ENCODE measurements at places on chromosomes 5 and 9. TPM values are rescaled to one million over a fixed set of nuclear protein-coding genes. Genes with fewer than 3 reads are reported as not detected.
A peak's percentile ranks its signal among the peaks of the same experiment; 100 is the strongest.

The ST8SIA4 gene
- 0.77 TPM for total RNA-seq

The PPP3R2 gene
- not detected for total RNA-seq

The OTP gene
- not detected for total RNA-seq

The UBE2QL1 gene
- total RNA-seq: 12.9 TPM

The GAPT gene
- 0.44 TPM for total RNA-seq

DNA sequence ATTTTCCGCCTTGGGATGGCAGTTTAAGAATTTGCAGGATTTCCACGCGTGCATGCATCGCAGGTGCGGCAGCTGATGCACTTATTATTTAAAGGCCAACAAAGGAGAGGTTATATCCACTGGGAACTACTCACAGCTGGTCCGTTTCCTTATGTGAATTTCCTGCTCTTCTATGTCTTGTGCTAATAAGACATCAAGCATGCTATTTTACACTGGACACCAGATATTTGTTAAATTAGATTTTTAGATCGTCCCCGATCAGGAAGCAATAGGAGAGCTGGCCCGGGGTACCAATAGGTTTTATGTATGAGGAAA lies 476 bp upstream of the DTWD2 start:
- no peak for DNase-seq

DNA sequence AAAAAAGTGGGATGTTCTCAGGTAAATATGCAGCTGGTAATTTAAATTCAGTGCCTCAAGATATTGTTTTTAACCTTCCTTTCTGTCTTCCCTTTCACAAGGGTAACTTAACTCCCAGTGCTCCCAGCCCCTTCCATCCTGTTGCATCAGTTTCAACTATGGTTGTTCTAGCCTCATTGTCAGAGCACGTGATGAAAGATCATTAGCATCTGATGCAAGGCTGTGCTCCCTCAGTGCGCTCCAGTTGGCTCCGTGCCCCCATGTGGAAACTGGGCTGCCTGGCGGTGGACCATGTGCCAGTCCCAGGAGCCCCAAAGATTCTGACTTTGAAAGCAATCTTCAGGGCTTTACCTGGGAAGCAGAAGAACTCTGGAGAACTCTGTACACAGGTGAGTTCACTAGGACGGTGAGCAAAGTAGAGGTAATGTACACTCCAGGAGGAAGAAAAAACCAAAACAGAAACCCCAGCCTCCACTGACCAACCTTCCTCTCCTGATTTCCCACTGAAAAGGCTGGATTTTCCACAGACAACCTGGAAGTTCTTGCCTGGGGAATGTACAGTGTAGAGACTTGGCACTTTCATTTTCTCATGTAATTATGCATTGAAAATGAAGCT lies 96.9 kb downstream of the SLC1A3 start:
- DNase-seq: peak; percentile 36

- DNase-seq: no peak
Measured at GRCh38 chr5:78602400-78602799, 46.2 kb downstream of the LHFPL2 start.

- no peak for DNase-seq
Measured at GRCh38 chr9:93031629-93032430, 26.7 kb upstream of the SUSD3 start.

- peak; percentile 40 for DNase-seq
Measured at GRCh38 chr5:537621-538071, 13.4 kb upstream of the SLC9A3 start.

GRCh38 chr5:73268826-73269225 lies 95.8 kb downstream of the TMEM174 start:
- DNase-seq: no peak

- no peak for DNase-seq
Measured at GRCh38 chr9:78928625-78929405, 631.9 kb downstream of the PSAT1 start.

GRCh38 chr9:93131599-93132286 lies 2.3 kb downstream of the NINJ1 start:
- DNase-seq: no peak

GRCh38 chr5:76514292-76514691 lies 108.9 kb downstream of the F2RL2 start:
- no peak for DNase-seq

DNA sequence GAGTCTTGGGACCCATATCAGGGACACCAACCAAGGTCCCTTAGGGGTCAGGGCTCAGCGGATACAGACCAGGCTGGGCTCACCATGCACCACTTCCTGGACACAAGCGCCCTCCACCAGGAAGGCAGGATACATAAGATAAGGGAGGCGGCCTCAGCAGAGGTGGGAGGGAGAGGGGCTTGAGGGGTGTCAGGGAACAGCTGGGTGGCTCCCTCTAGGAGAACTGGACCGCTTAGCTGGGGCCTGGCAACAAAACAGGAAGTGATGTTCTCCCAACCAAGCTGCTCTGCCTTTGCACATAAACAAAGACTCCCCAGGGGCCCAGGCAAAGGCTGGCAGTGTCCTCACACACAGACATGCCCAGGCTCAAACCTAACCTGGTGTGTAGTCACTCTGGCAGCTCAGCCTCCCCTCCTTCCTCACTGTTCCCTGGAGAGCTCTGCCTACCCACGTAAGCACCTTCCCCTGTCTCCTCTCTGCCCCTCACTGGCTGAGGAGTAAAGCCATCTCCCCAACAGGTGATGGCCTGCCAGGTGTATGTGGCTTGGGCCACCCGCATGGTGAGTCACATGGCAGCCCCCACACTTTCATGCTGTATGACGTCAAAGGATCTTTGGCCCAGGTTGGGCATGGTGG lies 5.8 kb upstream of the BICD2 start:
- DNase-seq: no peak

GRCh38 chr5:177325868-177326381 lies 14.2 kb upstream of the MXD3 start:
- no peak for DNase-seq

DNA sequence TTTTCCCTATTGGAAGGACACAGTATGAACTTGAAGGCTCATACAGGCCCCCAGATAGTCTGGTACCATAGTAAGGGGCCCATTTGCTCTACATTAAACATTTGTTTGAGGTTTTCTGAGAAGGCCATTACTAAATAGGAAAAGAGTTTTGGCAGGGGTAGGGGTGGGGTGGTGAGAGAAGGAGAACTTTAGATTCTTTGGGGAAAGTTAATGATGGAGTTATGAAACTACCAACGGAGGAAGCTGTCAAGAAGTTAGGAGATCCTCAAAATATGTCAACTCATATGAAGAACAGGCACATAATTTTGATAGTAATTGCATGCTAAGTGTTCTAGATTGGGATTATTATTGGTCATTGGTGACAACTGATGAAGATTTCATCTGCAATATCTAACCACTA lies 114.7 kb downstream of the TAF11L14 start:
- DNase-seq: no peak

DNA sequence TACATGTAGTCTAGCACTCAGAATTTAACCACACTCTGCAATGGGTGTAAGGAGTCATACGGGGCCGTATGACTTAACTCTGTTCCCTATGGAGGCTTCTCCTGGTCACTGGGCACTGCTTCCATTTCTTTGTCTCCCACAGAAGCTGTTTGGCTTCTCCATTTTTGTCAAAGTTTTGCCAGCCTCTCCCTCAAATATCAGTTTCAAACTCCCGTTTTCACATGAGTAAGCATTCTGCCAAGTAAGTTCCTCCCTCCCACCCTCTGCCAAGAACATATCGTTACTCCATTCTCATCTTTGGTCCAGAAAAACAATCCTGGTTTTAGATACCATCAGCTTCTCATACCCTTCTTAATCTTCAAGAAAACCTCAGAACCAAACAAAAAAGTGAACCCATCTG lies 6.1 kb downstream of the AFAP1L1 start:
- no peak for DNase-seq

DNA sequence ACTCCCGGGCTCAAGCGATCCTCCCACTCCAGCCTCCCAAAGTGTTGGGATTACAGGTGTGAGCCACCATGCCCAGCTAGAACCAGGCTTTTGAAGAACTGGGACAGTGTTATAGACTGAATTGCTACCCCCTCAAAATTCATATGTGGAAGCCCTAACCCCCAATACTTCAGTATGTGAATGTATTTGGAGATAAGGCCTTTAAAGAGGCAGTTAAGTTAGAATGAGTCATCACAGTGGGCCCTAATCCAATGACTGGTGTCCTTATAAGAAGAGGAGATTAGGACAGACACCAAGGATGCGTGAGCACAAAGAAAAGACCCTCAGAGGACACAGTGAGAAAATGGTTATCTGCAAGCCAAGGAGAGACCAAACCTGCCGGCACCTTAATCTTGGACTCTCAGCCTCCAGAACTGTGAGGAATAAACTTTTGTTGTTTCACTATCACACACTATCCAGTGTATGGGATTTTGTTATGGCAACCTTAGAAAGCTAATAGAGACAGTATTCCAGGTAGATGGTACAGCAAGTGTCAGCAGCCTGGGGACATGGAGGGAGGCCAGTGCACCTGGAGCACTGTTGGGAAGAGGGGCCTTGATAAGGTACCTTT lies 31.4 kb upstream of the ERGIC1 start:
- DNase-seq: no peak

All from psoas muscle (tissue), 8 donors.